ENCODE measurements at places on chromosomes 11 and 22.

GRCh38 chr22:48884324-48884723 is 943.3 kb downstream of the BRD1 start:
- no peak for DNase-seq

DNA sequence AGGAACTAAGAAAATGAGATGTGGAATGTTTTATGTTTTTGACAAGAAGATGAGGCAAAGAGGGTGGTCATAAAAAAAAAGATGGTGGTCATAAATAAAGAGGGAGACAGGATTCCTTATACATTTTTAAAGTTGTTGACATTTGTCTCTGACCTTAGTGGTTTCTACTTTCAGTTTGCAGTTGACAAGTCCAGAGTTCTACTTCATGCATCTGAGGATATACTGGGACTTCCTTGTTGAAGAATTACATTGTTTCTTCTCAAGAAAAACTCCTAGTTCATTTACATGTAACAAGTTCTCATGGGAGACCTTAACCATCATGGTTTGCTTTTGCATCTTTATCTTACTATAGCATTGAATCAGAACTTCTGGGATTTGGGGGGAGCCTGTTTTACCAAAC is 1.2 kb downstream of the OR6X1 start:
- no peak for DNase-seq

DNA sequence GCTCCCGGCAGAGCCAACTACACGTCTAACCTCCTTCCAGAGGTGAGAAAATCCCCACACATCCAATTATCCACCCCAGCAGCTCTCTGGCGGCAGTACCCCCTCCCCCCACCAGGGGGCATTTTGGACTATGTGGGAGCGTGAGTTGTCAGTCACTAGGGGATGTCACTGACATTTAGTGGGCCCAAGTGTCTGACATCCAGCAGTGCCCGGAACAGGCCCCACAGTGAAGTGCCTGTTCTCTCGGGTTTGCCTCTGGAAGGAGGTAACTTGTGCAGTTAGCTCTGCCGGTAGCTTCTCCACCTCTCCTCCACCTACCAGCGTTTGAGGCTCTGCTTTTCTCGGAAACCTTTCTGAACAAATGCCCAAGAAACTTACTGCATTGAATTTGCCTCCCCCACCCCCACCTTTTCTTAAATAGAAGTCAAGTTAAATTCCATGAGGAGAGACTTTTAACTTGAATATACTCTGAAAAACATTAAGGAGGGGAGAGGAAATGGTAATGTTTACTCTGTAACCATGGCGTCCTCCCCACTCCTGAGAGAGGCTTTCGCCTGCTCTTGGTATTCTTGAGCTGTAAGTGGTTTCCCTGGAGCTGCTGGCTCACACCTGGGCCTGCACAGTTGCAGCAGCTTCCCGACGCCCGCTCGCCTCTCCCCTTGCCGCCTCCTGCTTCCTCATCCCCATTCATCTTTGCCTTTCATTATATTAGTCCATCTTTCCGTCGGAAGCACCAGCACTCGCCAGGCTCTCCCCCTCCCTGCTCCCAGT is 112.8 kb downstream of the WNT7B start:
- peak; percentile 10 for DNase-seq

GRCh38 chr22:46854125-46854870 is 91.8 kb downstream of the TBC1D22A start:
- no peak for DNase-seq

GRCh38 chr11:12224537-12224893 is 114.1 kb downstream of the MICAL2 start:
- no peak for DNase-seq

DNA sequence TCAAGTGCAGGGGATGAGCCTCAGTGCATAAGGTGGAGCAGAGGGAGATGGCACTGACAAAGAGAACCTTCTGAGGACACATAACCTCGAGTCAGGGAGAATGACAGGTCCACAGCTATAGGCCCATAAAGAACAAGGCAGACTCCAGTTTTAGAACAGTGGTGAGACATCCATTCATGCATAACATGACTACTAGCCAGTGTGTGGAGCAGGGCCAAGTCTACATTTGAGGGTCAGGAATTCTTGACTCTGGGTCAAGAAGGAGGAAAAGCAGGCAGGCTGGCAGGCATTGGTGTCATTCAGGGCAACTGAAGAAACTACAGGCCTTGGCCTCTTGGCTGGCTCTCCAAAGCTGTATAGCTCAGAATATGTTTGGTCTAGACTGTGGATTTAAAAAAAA is 54.9 kb downstream of the MTNR1B start:
- no peak for DNase-seq

GRCh38 chr11:80239217-80239616 is 798.4 kb upstream of the TENM4 start:
- DNase-seq = no peak

Measured in NCI-H1048 (cell line).